Esophagus muscularis mucosa (tissue), 4 donors: ENCODE measurements at places on chromosomes 7 and 10. TPM values are rescaled to one million over a fixed set of nuclear protein-coding genes. Genes with fewer than 3 reads are reported as not detected.

DNA sequence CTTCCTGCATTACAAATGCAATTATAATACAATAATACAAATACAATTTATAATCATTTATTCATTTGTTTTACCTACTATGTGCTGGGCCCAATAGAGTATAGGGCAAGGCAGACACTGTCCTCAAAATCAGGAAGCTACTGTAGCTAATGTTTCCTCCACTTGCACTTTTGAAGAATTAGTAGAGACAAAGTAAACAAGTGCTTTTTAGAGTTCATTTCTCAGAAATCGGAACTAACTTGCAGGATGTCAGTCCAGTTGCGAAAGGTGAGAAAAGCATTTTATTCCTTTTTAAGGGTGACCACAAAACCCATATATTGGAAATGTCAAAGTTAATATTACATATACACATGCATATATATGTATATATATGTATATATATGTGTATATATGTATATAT lies 14.2 kb downstream of the ADRB1 start:
- no peak for DNase-seq
- no peaks in the 10 kb centered on the region for H3K36me3 ChIP-seq
- H3K27ac ChIP-seq, result no peak overlapping the region
- H3K4me3 ChIP-seq, result no peak overlapping the region

The CPEB3 gene
- total RNA-seq, result 10.9 TPM

- no peaks in the 10 kb centered on the region for H3K4me1 ChIP-seq
- H3K27ac ChIP-seq, result no peak overlapping the region
- peak; percentile 84 for DNase-seq
- H3K27me3 ChIP-seq, result no peaks in the 10 kb centered on the region
These were observed 54.7 kb upstream of the AFAP1L2 start for GRCh38 chr10:114458955-114459354.

DNA sequence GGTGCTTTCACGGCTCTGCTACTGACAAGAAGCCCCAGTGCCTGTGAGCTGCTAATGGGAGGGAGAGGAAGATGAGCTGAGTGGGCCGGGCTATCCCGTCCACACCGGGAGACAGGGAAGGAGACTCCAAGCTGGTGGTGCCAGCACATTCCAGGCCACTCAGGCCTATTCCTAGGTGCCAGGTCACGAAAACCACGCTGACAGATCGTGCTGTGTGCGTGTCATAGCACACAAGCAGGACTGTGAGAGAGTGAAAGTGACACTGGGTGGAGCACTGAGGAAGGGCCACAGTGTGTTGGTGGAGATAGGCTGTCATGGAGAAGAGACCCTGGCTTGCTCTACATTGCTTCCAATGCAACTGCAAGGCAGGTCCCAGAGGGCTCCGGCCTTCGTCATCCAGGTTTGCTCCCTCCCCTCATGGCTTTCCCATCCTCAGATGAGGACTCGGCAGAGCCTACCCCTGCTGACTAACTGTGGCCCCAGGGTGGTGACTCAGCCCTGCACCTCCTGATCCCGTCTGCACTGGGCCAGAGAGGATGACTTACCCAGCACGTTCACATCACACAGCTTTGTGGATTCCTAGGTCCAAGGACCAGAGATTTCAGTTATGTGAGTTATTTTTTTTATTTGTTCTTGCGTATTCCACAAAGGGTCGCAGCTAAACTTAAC lies 167.3 kb downstream of the EGFR start:
- no peak for DNase-seq
- H3K4me3 ChIP-seq, result no peak overlapping the region
- H3K27ac ChIP-seq, result no peak overlapping the region
- peaks cover 45% of the 10 kb centered on the region for H3K36me3 ChIP-seq
- H3K27me3 ChIP-seq, result no peaks in the 10 kb centered on the region
